ENCODE measurements at places on chromosomes 4 and X.

DNA sequence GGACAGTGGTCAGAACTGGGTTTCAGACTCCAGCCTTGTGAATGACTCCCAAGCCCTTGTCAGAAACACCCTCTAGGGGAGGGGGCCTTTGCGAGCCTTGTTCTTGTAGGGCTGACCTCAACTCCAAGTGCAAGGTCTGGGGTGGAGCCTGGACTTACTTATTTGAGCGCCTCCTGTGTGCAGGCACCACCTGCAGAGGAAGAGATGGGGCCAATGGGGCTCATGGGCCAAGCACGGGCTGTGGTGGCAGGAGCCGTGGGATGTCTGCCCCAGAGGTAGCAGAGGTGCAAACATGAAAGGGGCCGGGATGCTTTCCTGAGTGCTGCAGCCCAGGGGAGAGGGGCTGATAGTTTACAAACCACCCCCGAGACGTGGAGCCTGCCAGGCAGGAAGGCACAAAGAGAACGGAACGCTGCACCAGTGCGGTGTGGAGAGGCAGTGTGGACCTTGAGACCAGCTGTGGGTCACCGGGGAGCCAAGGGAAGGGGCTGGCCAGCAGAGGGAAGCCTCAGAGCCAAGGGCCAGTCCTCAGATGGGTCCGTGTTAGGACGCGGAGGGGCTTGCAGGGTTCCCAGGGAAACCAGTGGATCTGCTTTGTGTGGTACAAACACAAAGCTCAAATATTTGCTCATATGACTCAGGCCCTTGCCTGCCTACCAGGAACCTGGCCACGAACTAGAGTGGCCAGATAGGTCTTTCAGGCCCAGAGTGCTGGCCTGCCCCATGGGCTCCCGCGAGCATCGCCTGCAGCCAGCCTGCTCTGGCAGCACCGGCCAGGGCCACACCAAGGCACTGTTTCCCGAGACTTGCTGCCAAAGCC lies 8.7 kb upstream of the TADA2B start:
- H3K4me3 ChIP-seq: no peak overlapping the region
- no peak overlapping the region for H3K27ac ChIP-seq
- H3K4me1 ChIP-seq: peaks cover 7% of the 10 kb centered on the region

DNA sequence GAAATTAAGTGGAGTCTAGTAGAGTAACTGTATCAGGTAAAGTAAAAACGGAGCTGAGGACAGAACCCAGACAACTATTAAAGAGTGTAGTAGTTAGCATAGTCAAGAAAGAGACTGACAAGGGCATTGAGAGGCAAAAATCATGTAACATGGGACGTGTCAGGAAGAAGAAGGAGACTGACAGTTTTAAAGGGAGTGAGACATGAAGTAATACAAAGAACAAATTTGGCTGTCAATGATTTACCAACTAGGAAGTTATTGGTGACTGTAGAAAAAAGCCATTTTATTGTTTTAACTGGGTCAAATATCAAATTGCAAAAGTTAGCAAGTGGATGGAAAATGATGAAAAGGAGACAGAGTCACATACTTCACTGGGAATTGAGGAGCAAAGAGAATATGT lies 422.3 kb downstream of the MAPK10 start:
- no peaks in the 10 kb centered on the region for H3K36me3 ChIP-seq
- peaks cover 8% of the 10 kb centered on the region for H3K4me1 ChIP-seq
- H3K27ac ChIP-seq: no peak overlapping the region
- no peak for DNase-seq
- no peaks in the 10 kb centered on the region for H3K27me3 ChIP-seq

- H3K27ac ChIP-seq: no peak overlapping the region
- no peaks in the 10 kb centered on the region for H3K36me3 ChIP-seq
- H3K4me1 ChIP-seq: no peaks in the 10 kb centered on the region
- H3K4me3 ChIP-seq: no peak overlapping the region
- H3K27me3 ChIP-seq: no peaks in the 10 kb centered on the region
- no peak for DNase-seq
These were observed 218.2 kb downstream of the IDS start for GRCh38 chrX:149286940-149287349.

GRCh38 chr4:103306870-103307375 lies 108.8 kb upstream of the CENPE start:
- H3K36me3 ChIP-seq: no peaks in the 10 kb centered on the region
- no peak overlapping the region for H3K27ac ChIP-seq
- peaks cover 8% of the 10 kb centered on the region for H3K4me1 ChIP-seq
- DNase-seq: peak; percentile 13

GRCh38 chr4:170476351-170476750 lies 386.6 kb upstream of the AADAT start:
- H3K36me3 ChIP-seq: no peaks in the 10 kb centered on the region
- H3K27me3 ChIP-seq: no peaks in the 10 kb centered on the region
- no peaks in the 10 kb centered on the region for H3K4me1 ChIP-seq
- no peak overlapping the region for H3K27ac ChIP-seq
- H3K4me3 ChIP-seq: no peak overlapping the region

GRCh38 chr4:110869114-110869513 lies 246.2 kb upstream of the PITX2 start:
- H3K27ac ChIP-seq: no peak overlapping the region
- no peaks in the 10 kb centered on the region for H3K36me3 ChIP-seq
- no peak overlapping the region for H3K4me3 ChIP-seq
- DNase-seq: no peak

GRCh38 chrX:154371017-154371788 lies 3.2 kb downstream of the FLNA start:
- no peaks in the 10 kb centered on the region for H3K27me3 ChIP-seq
- H3K4me3 ChIP-seq: peak overlapping the region; percentile 77
- H3K36me3 ChIP-seq: peaks cover 21% of the 10 kb centered on the region
- H3K27ac ChIP-seq: peak overlapping the region; percentile 89
- peaks cover 27% of the 10 kb centered on the region for H3K4me1 ChIP-seq

GRCh38 chr4:21733894-21734630 lies 214.5 kb downstream of the KCNIP4 start:
- H3K4me3 ChIP-seq: no peak overlapping the region
- no peaks in the 10 kb centered on the region for H3K27me3 ChIP-seq
- DNase-seq: no peak
- no peak overlapping the region for H3K27ac ChIP-seq

GRCh38 chrX:30161043-30161442 lies 54.3 kb upstream of the MAGEB2 start:
- H3K27me3 ChIP-seq: no peaks in the 10 kb centered on the region
- H3K4me3 ChIP-seq: no peak overlapping the region
- no peak overlapping the region for H3K27ac ChIP-seq
- H3K36me3 ChIP-seq: no peaks in the 10 kb centered on the region
- DNase-seq: no peak

GRCh38 chr4:4675051-4675581 lies 133.3 kb upstream of the STX18 start:
- no peaks in the 10 kb centered on the region for H3K36me3 ChIP-seq
- H3K4me1 ChIP-seq: no peaks in the 10 kb centered on the region
- H3K27me3 ChIP-seq: no peaks in the 10 kb centered on the region
- no peak overlapping the region for H3K4me3 ChIP-seq
- DNase-seq: no peak
- no peak overlapping the region for H3K27ac ChIP-seq

DNA sequence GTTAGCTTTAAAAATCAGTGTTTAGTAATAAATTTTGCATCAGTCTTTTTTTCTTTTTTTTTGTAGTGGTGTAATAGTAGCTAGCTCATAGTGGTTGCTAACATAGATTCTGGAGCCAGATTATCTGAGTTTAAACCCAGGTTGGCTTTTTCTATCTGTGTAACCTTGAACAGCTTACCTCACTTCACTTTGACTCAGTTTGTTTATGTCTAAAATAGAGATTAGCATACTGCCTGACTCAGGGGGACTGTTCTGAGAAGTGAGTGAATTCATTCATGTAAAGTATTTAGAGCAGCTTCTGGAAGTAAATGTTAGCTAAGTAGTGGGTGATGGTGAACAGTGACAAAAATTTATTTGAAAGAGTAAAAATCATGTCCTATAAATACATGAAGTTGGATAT lies 32.9 kb downstream of the CPEB2 start:
- H3K27ac ChIP-seq: peak overlapping the region; percentile 68
- no peaks in the 10 kb centered on the region for H3K36me3 ChIP-seq
- DNase-seq: no peak
- H3K27me3 ChIP-seq: no peaks in the 10 kb centered on the region
- no peak overlapping the region for H3K4me3 ChIP-seq
- H3K4me1 ChIP-seq: peaks cover 23% of the 10 kb centered on the region

DNA sequence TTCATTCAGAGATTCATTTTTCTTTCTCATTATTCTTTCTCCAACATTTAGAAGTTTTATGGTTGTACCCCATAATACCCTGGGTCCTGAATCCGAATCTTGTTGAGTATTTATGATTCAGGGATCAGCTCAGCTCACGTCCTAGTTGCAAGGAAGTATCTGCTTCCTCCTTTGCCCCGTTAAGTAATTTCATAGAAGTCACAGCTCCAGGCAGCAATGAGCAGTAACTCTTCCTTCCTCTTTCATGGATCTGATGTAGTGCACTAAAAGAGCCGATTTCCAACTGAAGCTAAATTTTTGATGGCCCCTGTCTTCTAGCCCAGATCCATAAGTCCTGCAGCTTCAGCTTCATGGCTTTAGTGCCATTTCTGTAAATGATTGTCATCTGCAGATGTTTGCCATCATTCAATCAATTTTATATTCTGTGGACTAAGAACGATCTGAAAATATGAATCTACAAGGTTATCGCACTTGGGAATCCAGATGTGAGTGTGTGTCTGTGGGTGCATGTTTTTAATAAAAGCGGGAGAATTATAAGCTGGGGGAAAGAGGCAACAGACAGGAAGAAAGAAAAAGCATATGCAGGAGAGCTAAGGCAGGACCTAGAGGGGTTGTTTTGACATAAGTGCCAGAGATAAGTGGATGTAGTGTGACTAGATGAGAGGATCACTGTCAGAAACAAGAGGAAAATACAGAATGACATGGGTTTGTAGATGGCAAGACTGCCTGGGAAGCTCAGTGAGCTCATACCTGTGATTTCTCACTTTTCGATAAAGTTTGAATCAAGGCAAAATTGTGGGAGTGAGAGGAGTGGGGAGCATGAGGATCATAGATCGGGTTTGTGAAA lies 17.5 kb downstream of the VEGFD start:
- no peak overlapping the region for H3K4me3 ChIP-seq
- no peaks in the 10 kb centered on the region for H3K36me3 ChIP-seq
- no peak for DNase-seq
- no peak overlapping the region for H3K27ac ChIP-seq
- no peaks in the 10 kb centered on the region for H3K4me1 ChIP-seq

DNA sequence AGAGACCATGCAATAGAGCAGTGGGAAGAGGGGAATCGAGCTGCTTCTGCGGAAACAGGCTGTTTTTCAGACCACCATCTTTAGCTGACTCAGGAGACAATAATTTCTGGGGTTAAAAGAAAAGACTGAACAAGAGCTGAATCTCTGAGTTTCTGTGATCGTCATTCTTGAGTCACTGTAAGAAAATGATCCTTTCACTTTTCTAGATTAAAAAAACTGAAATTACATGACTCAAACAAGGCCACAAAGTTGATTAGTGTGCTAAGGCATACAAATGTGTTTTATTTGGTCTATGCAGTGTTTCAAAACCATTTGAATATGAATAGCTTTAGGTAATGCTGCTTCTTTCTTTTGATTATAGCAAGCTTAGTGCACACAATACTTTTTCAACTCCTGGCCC lies 194.4 kb upstream of the RPL34 start:
- no peak overlapping the region for H3K4me3 ChIP-seq
- H3K27me3 ChIP-seq: no peaks in the 10 kb centered on the region
- H3K27ac ChIP-seq: no peak overlapping the region
- H3K4me1 ChIP-seq: no peaks in the 10 kb centered on the region
- H3K36me3 ChIP-seq: no peaks in the 10 kb centered on the region
- DNase-seq: no peak

- no peaks in the 10 kb centered on the region for H3K4me1 ChIP-seq
- no peaks in the 10 kb centered on the region for H3K27me3 ChIP-seq
- H3K4me3 ChIP-seq: no peak overlapping the region
- H3K27ac ChIP-seq: no peak overlapping the region
- no peaks in the 10 kb centered on the region for H3K36me3 ChIP-seq
These were observed 1411.1 kb upstream of the PCDH7 start for GRCh38 chr4:29309050-29309449.

DNA sequence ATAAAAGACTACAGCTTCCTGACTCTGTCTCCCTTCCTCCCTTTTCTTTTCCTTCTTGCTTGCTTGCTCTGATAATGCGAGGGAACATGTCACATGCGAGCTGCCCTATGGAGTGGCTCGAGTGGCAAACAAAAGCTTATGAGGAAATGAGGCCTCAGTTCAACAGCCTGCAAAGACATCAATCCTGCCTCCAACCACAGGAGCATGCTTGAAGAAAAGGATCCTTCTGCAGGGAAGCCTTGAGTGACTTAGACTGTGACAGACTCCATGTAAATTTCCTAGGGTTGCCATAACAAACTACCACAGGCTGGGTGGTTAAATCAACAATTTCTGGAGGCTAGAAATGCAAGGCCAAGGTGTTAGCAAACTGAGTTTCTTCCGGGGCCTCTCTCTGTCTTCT lies 152.5 kb downstream of the NR3C2 start:
- no peak overlapping the region for H3K4me3 ChIP-seq
- no peaks in the 10 kb centered on the region for H3K36me3 ChIP-seq
- DNase-seq: no peak
- H3K27me3 ChIP-seq: no peaks in the 10 kb centered on the region
- peaks cover 24% of the 10 kb centered on the region for H3K4me1 ChIP-seq

DNA sequence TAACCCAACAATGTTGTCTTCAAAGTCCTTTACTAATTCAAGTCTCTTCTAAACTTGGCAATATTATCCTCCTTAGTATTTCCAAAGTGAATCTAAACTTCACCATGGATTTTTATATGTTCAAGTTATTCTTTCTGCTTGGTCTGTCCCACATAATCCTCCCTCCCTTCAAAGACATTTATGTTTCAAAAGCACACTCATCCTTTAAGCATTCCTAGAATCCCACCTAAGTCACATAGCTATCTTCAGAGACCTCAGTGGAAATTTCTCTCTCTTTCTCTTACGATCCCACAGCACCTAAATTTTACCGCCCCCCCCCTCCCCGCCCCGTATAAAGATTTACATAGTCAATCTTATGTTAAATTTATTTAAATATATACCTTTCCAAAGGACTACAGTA lies 314.9 kb upstream of the GRIA3 start:
- H3K27ac ChIP-seq: no peak overlapping the region
- H3K27me3 ChIP-seq: no peaks in the 10 kb centered on the region

- no peak overlapping the region for H3K27ac ChIP-seq
These were observed 35.3 kb downstream of the NPFFR2 start for GRCh38 chr4:72067051-72067450.

- no peak for DNase-seq
- H3K27me3 ChIP-seq: no peaks in the 10 kb centered on the region
- no peak overlapping the region for H3K27ac ChIP-seq
- H3K4me1 ChIP-seq: no peaks in the 10 kb centered on the region
These were observed 377.6 kb upstream of the GATB start for GRCh38 chr4:152138451-152138850.

GRCh38 chr4:168551945-168552695 lies 55.3 kb downstream of the PALLD start:
- H3K27ac ChIP-seq: no peak overlapping the region
- H3K4me3 ChIP-seq: no peak overlapping the region
- H3K36me3 ChIP-seq: no peaks in the 10 kb centered on the region
- no peak for DNase-seq
- H3K27me3 ChIP-seq: no peaks in the 10 kb centered on the region

DNA sequence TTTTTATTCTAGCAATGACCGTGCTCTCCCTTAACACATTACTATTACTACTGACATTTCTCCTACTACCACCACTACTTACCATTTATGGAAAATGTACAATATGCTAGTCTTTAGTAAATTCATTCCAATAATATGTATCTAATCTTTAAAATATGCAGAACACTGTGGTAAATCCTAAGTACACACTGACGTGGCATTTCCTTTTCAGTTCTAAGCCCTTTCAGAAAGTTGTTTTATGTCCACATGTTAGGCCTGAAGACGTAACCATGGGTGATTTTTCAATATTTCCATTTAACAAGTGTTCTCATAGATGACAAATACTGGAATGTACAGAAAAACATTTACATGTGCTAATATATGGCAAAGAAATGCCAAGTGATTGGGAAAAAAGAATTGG lies 268.6 kb upstream of the SLIT2 start:
- no peaks in the 10 kb centered on the region for H3K36me3 ChIP-seq
- H3K4me1 ChIP-seq: no peaks in the 10 kb centered on the region
- H3K27ac ChIP-seq: no peak overlapping the region
- H3K27me3 ChIP-seq: no peaks in the 10 kb centered on the region
